Activated T-cell treated with anti-CD3 and anti-CD28 coated beads for 1 hour (primary cell): ENCODE measurements at places on chromosomes 7 and 10.

DNA sequence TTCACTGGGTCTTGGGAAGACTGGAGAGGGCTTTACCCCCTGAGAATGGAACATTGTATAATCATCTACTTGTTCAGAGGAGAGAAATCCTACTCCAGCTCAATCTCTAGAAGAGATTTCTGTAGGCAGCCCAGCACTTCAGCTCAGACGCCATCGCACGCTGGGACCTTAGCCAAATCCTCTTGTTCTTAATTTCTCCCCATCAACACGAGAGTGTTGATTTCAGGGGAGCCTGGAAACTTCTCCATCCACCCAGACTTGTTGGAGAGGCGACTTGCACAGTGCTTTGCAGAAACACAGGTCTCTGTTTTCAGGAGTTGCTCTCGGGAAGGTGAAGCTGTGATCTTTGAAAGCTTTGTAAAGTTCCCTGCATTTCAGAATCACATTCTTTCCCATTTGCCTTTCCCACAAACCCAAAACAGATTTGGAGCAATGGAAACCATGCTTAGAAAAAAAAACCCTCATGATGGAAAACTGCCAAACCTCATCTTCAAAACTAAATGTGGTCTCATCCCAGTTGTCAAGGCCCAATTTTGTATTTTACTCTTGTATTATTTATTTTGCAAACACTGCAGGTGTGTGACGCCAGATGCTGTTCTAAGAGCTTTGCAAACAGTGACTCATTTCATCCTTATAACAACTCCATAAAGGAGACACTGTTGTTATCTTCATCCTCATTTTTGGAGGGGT lies 60.9 kb downstream of the CALML3 start:
- DNase-seq = no peak

DNA sequence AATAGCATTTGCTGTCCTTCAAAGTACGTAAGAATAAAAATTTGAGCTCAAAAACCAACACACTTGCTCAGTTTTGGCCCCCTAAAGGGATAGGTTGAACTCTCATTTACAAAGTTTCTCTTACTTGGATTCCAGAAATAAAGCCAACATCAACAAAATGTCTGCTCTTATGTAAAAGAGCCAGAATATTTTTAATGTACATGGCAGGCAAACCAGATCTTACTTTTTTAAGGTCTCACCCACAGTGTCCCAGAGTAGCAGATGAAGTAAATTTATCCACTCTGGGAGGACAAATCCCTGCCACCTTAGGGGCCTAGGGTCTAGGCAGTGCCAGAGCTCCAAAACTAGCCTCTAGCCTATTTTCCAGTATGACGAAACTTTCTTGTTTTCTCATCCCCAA lies 159.6 kb downstream of the SKAP2 start:
- no peak for DNase-seq

DNA sequence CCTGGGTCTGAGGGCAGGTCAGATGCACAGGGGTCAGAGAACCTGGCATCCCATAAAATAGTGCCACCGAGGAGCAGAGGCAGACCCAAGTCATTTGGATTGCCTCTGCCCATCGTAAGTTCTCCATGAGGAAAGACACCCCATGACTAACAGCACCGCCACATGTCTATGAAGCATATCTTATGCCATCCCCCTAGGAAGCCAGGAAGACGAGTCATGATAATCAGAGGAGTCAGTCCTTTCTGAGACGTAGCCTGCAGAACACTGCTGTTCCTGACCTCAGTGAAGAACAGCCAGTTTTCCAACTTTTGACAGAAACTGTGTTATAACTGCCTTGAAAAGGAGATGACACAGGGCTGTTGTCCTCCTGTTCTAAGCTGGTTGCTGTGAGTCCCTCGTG lies 51.2 kb downstream of the INSYN2A start:
- no peak for DNase-seq

DNA sequence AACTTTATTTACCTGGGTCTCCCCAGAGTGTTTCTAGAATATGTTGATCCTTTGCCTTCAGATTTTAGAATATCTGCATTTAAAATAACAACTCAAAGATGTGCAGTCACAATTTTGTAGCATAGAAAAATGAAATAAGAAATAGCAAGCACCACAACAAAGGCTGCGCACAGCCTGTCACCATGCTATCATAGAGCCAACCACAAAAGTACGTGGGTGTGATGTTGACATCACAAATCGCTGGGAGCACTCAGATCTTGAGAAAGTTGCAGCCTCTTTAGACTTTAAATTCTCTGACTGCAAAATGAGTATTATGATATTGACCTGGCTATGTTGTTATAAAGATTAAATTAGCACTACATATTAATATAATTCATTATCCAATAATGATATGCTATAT lies 177.9 kb downstream of the TNS3 start:
- DNase-seq = no peak

DNA sequence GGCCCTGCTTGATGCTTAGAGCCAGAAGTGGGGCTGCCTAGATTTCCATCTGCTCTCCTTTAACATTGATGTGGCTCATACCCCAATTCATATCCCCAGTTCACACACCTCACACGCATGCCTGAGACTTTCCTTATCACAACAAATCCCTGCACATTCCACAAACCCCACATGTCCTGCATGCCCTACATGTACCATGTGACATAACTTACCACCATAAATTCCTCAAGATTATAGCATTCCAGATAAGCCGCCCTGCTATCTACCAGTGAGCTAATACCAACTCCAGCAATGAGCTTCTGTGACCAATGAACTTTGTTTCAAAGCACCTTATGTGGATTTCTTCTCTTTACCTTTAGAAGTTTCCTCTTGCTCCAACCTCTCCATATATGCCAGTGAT lies 104.7 kb upstream of the RAB11FIP2 start:
- DNase-seq = no peak

DNA sequence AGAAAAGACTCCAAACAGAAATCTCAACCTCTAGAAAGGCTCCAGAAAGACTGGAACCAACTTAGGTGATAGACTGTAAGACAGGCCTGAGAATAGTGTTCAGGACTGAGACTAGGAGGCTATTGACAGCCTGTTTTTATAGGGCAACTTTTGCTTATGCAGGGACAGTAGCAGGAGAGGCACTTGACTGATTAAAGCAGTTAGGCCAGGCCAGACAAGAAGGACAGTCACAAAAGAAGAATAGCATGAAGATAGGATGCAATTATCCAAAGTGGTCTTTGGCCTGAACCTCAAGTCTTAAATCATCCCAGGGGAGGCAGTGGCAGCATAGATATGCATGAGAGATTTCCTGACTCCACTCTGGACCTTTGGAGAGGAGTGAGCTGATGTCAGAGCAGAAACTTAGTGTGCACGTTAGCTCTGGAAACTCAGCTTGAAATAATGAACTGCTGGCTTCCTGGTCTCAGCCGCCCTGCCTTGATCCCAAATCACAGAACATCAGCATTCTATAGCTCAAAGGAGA lies 290.6 kb downstream of the SORCS3 start:
- DNase-seq = no peak

DNA sequence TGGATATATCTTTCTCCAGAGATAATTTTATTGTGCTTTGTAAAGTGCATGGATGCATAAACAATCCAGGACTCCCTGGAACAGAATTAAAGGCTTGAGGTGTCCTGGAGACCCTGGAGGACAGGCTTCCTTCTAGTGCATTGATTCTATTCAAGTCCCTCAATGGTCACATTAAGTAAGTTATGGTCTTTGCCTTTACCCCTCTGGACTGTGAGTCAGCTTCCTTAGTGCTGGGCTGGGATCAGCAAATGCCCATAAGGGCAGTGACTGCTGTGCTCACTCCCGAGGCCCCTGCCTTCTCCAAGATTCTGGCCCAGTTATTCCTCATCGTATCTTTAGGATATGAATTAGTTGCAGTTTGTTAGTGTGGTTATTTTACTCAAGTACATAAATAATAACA lies 178.7 kb upstream of the PRSS58 start:
- DNase-seq = no peak

GRCh38 chr10:320771-321170 lies 185.5 kb downstream of the ZMYND11 start:
- no peak for DNase-seq

- no peak for DNase-seq
Measured at GRCh38 chr7:130884437-130885417, 150.7 kb upstream of the KLF14 start.

DNA sequence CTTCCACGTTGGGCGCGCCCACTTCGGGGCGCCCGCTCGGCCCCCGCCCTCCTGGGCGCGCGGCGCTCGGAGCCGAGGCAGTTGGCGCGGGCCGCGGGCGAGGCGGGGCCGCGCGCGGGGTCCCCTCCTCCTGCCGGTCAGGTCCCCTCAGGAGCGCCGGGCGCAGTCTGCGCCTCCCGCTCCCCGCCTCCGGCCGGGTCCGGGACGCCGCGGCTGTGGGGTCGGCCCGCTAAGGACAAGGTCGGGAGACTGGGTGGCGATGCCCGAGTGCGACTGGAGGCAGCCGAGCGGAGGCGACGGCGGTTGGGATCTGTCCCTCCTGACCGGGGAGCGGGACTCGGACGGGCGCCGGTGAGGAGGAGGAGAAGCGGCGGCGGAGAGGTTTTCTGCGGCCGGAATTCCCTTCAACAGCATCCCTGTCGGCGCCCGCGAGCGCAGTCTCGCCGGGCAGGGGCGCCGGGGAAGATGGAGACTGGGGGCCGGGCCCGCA lies at the start of gene ATRNL1:
ATRNL1 (plus strand) TSS at position 80 of the 490 bp plus-strand sequence; CDS start at position 466, 386 bp downstream.
- no peak for DNase-seq

DNA sequence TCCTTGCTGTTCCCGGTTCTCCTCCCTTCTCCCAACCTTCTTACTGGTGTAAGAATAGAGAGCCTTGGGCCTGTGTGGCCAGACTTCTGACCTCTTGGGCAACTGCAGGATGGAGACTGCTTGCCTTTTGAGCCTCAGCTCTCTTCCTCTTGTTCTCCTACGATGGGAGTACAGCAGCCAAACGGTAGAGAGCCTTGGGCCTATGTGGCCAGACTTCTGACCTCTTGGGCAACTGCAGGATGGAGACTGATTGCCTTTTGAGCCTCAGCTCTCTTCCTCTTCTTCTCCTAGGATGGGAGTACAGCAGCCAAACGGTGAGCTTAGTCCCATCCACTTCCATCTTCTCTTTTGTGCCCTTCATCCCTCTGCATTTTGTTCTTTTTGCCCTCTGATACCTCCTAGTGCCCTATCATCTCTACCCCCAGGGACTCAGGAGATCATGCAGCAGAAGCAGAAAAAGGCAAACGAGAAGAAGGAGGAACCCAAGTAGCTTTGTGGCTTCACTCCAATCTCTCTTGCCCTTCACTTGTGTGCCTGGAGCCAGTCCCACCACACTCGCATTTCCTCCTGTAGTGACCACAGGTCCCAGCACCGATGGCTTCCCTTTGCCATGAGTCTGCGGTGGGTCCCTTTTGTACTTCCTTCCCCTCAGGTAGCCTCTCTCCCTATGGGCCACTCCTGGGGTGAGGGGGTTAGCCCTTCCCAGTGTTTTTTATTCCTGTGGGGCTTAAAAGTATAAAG lies 15.3 kb downstream of the SLC25A13 start:
- no peak for DNase-seq

DNA sequence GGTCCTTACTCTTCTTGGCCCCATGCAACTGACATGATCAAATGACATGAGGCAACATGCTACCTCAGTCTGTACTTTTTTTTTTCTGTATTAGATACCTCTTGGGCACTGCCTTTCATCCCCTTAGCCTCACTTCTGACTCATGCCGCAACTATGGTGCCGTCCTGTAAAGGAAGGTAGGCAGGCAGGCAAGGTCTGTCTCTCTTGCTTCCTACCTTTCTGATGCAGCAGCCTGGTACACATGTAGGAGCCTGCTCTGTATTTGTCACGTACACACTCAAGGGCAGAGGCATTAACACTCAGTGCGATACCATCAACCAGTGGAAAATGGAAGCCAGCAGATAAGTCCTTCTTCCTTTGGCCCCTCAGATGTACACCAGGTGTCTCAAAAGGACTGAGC lies 146.7 kb downstream of the ATE1 start:
- no peak for DNase-seq

- DNase-seq = no peak
Measured at GRCh38 chr7:97187067-97187466, 69.6 kb downstream of the SDHAF3 start.

DNA sequence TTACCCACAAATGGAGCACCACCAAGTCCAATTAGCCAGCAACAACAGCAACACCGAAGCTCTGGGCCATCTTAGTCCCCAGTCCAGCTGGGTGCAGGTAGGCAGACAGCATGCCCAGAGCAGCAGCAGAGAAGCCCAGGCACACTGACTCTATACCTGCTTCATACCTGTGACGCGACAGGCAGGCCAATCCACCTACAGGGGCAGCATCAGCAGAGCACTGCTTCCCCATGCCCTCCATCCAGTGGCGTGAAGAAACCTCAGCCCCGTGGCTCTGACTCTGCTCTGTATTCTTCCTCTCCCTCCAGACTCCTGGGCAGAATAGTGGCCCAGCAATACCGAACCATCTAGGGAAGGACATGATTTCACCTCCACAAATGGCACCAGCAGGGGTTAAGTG lies 191.7 kb downstream of the AKR1D1 start:
- no peak for DNase-seq

DNA sequence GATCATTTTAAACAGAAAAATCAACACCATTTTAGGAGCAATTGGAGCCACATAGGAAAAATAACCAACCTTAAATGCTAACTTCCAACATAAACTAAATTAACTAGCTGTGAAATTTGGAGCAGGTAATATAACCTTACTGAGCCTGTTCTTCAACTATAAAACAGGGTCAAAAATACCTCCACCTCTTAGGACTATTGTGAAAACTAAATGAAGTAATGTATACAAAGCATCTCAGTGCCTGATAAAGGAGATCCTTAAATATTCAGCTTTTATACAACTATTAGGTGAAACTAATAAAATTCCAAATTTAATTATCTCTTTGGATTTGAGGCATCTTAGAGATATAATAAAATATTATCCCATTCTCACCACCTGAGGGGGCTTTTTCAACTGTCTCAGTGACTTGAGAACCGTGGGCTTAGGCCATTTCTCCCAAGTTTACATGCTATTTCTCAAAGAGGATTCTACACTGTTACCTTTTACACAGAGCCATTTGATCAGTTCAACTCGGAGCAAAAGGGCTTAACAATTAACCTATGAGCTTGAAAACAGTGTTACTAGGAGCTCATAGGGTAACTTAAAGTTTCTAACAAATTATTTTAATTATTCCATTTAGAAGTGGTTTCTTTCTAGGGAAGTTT lies 165.0 kb upstream of the ASAH2 start:
- DNase-seq = no peak

GRCh38 chr10:132384618-132385388 lies 12.2 kb upstream of the PWWP2B start:
- DNase-seq = no peak

DNA sequence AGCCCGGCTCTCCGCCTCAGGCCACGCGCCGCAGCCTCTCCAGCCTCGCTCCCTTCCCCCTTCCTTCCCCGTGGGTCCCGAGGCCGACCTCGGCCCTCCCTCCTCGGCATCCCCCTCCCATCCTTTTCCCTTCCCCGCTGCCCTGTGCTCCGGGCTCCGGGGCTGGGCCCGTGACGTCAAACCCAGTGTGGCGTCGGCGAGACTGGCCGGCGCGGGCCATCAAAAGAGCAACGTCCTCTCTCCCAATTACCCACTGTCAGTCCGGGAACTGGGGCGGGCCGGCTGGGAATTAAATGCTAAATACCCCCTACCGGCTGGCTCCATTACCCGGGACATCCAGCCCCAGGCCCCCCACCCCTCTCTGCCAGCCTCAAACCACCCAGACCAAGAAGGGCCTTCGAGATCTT lies 2.6 kb upstream of the GATA3 start:
- DNase-seq = no peak
